ENCODE measurements at places on chromosomes 3 and 15.

GRCh38 chr3:144470666-144471065 is 499.0 kb downstream of the DIPK2A start:
- DNase-seq: no peak

- no peak for DNase-seq
Measured at GRCh38 chr15:28993051-28993719, 107.4 kb downstream of the APBA2 start.

DNA sequence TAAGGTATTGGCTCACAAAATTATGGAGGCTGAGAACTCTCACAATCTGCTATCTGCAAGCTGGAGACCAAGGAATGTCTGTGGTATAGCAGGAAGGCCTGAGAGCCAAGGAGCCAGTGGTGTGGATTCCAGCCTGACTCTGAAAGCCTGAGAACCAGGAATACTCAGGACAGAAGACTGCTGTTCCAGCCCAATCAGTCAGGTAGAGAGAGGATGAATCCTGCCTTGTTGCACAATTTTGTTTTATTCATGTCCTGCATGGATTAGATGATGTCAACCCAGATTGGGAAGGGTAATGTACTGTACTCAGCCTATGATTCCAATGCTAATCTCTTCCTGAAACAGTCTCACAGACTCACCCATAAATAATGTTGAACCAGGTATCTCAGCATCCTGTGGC is 312.4 kb upstream of the KCNMB2 start:
- no peak for DNase-seq

- DNase-seq: peak; percentile 92
Measured at GRCh38 chr3:71504250-71505036, 79.1 kb downstream of the FOXP1 start.

- DNase-seq: no peak
Measured at GRCh38 chr15:100343251-100343650, 1.5 kb upstream of the ADAMTS17 start.

All from stromal cell of bone marrow (primary cell).